ENCODE measurements at places on chromosomes 12 and 14.

- no peak for DNase-seq
These were observed 132.7 kb downstream of the SSPN start for GRCh38 chr12:26327975-26328644.

DNA sequence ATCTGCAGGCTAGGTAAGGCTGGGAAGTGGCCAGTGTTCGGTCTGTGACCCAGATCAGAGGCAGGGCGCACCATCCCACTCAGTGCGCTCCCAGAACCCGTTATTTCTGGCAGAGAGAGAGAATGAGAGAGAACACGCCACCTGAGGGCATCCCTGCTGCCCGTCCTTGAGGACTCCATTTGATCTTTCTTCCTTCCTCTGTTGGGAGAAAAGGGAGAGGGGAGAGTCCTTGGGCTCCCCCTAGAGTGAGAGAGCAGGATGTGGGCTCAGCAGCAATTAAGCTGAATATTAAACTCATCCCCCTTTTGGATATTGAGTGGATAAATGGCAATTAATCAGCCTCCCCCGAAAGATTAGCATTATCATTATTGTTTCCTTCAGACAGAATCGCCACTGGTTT lies 70.6 kb downstream of the IFT43 start:
- no peak for DNase-seq

DNA sequence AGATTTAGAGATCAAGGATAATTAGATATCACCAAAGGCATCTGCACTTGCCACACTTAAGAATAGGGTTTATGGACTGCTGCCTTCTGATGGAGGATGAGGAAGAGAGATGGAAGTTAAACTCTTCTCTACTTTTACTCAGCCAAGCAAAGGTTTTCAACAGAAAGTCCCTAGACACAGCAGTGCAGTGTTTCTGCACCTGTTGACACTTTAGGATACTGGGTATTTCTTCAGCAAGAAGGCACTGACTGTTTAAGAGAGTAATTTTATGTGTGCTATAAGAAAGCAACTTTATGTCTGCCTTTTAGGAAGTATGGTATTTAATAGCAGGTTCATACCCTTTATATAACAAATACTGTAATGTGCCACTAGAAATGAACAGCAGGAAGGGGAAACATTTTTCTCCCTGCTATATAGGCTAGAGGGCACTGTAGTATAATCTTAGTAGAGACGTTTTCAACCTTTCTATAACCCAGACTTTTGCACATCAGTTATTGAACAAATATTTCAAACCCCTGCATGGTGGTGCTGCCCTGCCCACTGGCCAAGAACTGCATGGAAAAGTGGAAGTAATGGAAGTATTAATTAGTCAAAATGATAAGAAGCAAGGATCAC lies 225.0 kb upstream of the GRIP1 start:
- DNase-seq: no peak

DNA sequence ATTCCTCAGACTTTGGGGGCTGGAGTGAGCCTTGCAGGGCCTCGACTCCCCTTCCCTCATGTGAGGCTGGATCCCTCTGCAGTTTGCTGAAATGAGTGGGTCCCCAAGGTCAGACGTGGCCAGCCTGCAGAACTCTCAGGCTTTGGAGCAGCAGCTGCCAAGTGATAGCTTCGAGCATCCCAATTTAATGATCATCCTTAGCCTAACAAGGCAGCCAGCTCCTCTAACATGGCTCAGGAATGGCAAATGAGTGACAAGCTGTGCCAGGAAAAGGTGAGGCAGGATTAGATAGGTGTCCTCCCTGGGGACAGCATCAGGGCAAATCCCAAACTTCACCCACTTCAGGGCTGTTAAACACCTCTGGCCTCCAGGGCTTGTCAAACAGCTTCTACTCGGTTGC lies 130.7 kb upstream of the PWP1 start:
- no peak for DNase-seq

- DNase-seq: no peak
These were observed 49.6 kb upstream of the PTCSC3 start for GRCh38 chr14:36226164-36226563.

DNA sequence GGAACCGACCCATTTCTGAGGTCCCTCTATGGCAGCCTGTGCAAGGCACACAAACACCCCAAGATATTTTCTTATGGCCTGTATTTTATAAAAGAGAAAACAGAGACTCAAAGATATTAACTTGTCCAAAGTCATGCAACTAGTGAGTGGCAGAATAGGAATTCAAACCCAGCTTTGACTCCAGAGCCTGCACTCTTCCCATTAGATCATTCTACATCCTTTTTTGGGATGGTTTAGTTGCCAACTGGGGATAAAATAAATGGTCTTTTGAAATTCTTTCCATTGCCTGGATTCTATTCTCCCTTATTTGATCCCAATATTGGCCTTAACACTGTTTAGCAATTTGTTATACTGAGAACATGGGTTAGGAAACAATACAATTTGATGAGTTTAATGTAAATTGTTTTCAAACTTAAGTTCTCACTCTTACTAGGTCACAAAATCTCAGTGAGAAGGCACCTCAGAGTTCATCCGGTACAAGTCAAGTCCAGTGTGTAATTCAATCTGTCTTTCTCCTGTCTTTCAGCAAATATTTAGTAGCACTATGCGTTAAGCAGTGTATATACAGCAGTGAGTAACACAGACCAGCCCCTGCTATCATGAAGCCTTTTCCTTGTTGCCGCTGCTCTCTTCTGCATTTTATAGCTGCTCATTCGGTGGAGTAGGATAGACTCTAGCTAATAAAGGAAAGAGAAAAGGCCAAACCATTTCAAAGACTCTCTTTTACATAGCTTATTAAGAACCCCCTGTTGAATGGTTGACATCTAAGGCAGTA lies 162.1 kb upstream of the IFNG-AS1 start:
- DNase-seq: no peak

DNA sequence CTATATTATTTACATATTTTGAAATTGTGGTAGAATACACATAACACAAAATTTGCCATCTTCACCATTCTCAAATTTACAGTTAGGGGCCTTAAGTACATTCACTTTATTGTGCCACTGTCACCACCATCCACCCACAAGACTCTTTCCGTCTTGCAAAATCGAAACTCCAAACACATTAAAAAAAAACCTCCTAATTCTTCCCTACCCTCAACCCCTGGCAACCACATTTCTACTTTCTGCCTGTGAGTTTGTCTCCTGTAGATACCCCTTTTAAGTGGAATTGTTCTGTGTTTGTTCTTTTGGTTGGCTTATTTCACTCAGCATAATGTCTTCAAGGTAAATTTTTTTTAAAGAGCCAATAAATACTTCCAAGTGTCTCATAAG lies 31.6 kb upstream of the AMIGO2 start:
- DNase-seq: no peak

GRCh38 chr14:20802341-20803084 lies at the start of gene RNASE1:
RNASE1 (minus strand) TSS chr14:20802844; CDS start chr14:20802068, 776 bp downstream.
- peak; percentile 73 for DNase-seq

DNA sequence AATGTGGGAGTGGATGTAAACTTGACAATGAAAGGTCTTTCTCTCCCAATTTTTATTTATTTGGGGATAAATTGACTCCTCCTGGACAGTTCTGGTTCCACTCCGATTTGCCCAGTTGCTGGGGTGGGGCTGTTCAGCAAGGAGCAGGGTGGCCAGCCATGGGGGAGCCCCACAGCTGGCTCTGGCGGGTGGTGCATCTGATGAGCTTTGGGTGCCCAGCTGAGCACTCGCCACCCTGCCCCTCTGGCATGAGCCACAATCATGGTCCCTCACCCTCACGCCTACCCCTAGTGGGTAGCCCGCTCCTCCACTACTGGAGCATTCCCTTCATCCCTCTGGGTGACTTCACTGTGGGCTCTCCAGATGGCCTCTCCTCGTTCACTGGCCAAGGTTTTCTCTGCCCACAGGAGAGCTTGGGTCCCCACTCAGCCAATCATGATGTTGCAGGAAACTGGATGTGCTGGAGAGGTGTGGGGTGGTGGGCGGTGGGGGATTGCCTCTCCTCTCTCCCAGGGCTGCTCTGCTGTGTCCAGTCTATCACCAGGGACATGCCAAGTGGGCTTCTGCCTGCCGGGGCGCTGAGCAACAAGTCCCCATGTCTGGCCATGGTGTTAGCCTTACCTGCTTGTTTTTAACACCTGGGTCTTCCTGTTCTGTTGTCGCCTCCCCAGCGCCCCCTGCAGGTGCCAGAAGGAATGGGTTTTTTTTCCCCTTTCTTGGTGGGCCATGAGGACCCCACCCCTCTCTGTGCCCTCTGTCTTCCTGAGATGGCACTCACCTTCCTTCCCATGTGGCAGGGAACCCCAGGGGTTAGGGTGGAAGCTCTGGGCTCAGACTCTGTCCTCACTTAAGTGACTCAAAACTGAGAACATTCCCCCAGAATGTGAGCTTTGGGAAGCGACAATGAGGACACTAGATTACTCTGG lies 3.4 kb downstream of the CYP46A1 start:
- DNase-seq: peak; percentile 8

DNA sequence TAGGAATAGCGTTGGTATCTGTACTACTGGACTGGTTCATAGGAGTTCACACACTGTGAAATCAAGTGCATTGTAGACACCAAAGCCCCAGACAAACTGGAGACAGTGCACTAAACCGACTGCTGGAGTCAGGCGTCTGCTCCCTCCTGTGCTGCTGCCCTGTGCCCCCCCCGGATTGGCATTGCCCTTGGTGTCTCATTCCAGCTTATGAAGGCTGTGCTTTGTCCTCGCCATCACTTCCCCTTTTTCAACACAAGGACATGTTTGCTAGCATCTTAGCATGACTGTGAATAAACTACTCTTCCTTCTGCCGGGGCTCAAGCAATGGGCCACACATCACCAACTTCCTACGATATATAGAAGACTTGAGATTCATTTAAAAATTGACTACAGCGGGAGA lies 84.0 kb downstream of the TMCC3 start:
- DNase-seq: no peak

- DNase-seq: no peak
These were observed 123.4 kb downstream of the CCDC91 start for GRCh38 chr12:28313631-28314030.

- no peak for DNase-seq
These were observed 484 bp downstream of the MIS18BP1 start for GRCh38 chr14:45252366-45253069.

DNA sequence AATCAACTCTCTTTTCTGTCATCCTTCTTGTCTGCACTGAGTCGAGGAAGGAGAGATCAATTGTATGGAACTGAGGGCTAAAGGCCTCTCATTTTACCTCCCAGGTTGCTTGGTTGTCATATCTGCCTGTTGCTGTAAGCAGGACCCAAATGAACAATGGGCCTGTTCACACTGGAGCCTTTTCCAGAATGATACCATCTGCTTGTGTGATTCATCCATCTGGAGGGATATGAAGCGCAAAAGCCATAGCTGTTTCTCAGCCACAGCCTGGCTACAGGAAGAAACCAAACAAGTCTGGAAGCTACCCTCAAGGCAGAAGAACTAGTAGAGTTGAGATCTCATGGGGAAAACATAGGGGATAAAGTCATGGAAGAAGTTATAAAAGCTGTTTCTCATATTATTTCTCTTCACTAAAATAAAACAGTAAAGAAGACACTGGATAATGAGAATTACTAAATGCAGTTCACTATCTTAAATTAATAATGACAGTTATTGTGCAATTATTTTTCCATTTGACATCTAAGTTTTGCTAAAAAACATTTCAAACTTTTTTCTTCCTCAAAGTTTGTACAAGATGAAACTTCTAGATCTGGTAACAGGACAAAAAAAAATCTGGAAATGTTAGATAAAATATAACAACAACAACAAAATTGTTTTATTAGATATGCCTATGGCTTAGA lies 106.3 kb downstream of the SPTSSA start:
- peak; percentile 13 for DNase-seq

- DNase-seq: no peak
These were observed 600.8 kb downstream of the TRHDE start for GRCh38 chr12:72872996-72873395.

DNA sequence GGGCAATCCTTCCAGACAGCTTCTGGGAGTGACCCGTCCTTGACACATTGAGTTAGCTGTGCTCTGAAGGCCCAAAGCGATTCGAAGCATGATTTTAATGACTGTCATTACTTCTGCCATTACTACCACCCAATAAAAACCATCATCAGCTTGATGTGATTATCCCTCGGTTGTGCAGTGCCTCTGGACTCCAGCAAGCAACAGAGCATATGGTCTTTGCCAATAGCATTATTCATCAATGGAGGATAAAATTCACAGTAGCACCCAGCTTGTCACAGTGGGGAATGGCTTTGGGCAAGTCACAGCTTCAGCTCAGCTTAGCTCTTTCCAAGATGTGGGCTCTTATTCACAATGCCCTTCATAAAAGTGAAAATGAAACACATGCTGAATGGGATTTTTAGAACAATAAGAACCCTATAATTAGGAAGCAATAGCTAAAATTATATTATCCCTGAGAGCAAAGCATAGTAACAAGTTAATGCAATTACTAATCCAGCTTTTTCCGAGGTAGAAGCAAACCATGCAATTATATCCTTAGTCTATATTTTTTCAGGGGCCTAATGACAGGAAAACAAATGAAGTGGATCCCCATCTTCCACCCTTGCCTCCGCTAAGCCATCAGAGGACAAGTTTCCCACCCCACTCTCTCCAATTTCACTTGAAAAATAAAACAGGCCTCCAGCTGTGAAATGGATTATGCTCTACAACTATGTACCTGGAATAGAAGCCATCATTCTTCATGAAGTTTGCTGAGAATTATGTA lies 163.0 kb upstream of the EEA1 start:
- DNase-seq: no peak

DNA sequence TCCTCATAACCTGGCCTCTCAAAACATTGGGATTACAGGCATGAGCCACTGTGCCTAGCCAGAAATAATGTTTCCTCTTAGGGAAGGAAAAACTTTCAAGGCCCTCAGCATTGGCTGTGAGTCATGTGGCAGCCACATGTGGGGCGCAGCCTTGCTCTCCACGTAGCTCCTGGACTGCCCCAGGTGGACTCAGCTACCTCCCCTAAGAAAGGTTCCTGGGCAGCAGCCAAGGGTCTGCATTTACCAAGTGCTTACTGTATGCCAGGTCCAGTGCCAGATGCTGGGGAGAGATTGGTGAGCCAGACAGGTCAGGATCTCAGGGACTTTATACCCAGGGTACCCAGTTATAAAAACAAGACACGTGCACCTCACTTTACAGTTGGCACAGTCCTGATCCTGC lies 3.7 kb upstream of the TRPV4 start:
- DNase-seq: no peak

- no peak for DNase-seq
These were observed 20.9 kb downstream of the HEBP1 start for GRCh38 chr12:12979126-12979525.

DNA sequence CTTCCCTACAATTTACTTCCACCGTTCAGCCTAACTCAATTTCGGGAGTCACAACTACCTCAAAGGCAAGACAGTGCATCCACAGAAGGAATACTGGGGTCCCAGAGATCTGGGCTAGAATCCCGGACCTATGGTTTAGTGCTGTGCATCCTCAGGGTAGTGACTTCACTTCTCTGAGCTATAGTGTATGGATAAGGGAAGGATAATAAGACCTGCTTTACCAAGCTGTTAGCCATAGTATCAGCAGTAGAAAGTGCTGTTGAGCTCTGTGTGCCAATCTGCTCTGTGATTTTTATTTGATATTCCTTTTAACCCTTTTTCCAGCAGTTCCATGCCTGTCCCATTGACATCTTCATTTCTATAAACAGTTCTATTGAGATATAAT lies 1044.3 kb downstream of the BCL11B start:
- no peak for DNase-seq

GRCh38 chr14:30297876-30298795 lies 260.8 kb upstream of the G2E3 start:
- no peak for DNase-seq

Measured in mucosa of gallbladder (tissue), 1 donor.